ENCODE measurements at places on chromosomes 2 and 18.

- DNase-seq, result peak; percentile 5
Measured at GRCh38 chr2:237529452-237530402, 36.6 kb upstream of the PRLH start.

GRCh38 chr2:170766693-170767092 lies 3.5 kb upstream of the ERICH2 start:
- DNase-seq, result no peak

DNA sequence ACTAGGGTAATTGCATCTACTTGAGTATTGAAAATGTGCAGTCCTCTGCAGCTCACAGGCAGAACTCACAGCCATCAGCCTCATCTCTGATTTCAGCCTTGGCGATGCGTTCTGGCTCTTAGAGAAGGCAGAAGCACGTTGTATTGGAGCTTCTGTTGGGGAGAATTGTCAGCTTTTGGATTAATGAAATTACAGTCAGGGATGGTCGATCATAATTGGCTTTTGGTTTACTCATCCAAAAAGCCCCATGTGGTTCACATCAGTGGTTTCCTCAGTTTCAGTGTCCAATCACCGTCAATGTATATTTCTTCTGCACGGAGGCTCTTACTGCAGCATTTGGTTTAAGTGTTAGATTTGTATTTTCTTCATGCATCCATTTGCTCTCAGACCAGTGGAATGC lies 218.5 kb upstream of the SOX11 start:
- DNase-seq, result no peak

GRCh38 chr18:8283891-8284585 lies 325.2 kb upstream of the RAB12 start:
- no peak for DNase-seq

DNA sequence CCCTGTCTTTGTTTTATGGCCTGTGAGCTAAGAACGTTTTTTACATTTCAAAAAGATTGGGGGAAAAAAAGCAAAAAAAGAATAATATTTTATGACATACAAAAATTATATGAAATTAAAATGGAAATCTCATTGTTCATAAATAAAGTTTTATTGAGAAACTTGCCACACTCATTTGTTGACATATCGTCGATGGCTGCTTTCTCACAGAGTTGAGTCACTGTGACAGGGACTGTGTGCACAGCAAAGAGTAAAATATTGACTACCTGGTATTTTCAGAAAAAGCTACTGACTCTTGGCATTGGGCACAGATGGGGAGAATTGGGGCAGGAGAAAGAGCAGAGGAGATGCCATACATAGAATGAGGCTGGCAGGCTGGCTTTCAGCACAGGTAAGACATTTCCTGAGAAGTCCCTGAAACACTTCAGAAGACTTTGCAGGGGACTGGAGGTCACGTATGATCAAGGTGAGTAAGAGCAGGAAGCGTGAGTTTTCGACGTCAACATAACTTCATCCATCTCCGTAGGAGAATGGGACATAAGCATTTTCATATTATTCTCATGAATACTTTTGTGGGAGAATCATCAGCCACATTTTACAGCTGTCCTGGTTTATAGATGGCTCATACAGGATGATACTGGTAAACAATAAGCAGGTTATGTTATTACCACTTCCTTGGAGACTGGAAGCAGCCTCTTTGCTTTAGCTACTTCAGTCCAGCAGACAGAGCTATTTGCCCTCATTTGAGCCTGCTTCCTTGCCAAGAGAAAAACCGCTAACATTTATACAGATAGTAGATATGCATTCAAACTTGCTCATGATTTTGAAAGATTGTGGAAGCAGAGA lies 32.5 kb upstream of the PUM2 start:
- DNase-seq, result no peak

DNA sequence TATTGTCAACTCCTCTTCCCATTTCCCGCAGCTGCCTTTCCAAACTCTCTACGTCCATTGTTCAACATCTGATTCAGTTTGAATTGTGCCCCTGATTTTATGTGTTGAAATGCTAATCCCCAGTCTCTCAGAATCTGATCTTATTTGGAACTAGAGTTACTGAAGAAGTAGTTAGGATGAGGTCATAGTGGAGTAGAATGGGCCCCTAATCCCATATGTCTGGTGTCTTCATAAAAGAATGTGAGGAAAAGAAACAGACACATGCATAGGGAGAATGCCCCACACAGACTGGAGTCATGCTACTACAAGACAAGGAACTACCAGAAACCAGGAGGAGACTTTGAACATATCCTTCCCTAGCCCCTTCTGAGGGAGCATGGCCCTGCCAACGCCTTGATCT lies 99.2 kb downstream of the LRP1B start:
- DNase-seq, result no peak

GRCh38 chr2:62200291-62200841 lies 4.5 kb downstream of the B3GNT2 start:
- no peak for DNase-seq

DNA sequence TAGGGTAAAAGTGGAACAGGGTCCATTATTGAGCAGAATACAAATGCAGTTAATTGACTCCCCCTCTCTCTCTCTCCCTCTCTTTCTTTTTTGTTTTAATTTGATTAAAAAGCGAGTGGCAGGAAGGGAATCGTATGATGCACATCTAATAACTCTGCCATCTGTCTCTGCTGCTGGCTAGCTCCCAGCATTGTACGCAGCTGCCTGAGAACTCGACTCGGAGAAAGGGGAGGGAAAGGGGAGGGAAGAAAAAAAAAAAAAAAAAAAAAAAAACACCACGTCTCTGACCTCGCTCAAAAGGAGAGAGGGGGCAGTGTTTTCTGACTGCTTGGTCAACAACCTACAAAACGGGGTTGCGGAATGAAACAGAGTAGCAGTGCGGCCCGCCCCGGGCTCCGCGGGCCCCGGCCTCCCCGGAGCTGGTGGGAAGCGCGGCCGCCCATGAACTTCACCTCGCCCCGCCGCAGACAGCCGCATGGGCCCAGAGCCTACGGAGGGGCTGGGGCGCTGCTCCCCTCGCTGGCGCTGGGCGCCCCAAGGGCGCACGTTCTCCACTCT lies 265.7 kb downstream of the TCF4 start:
- DNase-seq, result peak; percentile 99

DNA sequence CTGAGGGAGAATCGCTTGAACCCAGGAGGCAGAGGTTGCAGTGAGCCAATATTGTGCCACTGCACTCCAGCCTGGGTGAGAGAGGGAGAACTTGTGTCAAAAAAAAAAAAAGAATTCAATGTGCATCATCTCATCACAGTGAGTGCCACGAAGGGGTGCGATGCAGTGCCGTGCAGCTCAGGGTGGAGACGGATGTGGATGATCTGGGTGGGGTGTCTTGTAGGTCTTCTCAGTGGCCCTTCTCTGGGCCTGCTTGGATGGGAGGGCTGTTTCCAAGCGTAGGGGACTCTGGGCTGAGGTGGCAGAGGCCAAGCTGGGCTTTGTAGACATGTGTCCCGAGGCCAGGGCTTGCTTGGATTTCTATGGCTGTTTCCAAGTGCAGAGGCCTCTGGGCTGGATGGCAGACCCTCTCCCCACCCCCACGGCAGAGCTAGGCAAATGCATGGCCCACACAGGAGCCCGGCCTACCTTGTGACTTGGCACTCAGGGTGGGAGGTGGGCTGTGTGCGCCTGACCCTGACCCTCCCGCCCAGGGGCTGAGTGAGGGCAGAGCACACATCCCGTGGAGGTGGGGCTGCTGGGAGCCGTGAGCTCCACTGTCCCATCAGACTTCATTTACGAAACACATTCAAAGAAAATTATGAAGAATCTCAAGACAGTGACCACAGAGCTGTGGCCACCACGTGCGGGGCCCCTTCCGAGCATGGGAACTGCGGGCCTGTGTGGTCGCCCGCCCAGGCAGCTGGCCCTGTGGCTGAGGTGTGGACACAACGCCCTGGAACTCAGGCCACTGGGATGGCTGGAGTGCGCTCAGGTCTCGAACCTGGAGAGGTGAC lies 76.4 kb downstream of the ASB1 start:
- no peak for DNase-seq

GRCh38 chr2:106596844-106597243 lies 109.7 kb downstream of the CD8B2 start:
- no peak for DNase-seq

GRCh38 chr2:235534678-235535422 lies 41.0 kb downstream of the AGAP1 start:
- DNase-seq, result no peak

DNA sequence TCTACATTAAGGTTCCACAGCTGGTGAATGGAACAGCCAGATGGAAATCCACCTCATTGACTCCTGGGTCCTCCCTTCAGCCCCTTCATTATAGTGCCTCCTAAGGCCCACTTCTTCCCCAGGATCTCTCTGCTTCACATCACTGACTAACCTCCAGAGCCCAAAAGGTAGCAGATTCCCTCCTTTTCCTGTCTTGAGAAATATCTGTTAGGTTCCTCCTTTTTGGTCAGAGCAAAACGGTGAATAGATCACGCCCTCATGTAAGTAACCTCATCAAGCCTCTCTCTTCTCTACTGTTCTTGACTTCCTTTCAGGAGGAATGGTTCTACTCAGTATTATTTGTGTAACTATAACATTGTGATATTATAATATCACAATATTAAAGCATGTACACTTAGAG lies 155.0 kb upstream of the SRD5A2 start:
- no peak for DNase-seq

DNA sequence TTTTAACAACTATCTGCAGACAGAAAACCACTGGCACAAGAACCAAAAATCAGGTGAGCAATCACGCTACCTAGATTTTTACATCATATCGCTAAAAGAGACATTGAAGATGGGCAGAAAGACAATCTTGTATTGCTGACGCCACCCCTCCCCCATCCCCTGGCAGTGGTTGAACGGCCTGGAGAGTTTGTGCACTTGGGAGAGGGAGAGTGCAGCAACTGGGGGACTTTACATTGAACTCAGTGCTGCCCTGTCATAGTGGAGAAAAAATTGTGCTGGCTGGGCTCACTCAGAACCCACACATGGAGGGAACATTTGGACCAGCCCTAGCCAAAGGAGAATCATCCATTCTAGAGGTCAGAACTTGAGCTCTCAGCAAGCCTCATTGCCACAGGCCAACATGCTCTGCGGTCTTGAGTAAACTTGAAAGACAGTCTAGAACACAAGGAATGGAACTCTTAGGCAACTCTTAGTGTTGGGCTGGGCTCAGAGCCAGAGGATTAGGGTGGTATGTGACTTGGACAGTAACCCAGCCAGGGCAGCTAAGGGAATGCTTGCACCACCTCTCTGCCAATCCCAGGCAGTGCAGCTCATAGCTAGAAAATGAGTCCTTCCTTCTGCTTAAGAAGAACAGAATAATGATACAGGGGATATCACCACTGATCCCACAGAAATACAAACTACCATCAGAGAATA lies 220.0 kb upstream of the CYP26B1 start:
- DNase-seq, result no peak

GRCh38 chr18:77821892-77822291 lies 572.2 kb downstream of the GALR1 start:
- DNase-seq, result no peak

- DNase-seq, result no peak
Measured at GRCh38 chr18:45525301-45525700, 90.0 kb upstream of the SLC14A2 start.

GRCh38 chr2:59959944-59960343 lies 593.5 kb downstream of the BCL11A start:
- DNase-seq, result no peak

DNA sequence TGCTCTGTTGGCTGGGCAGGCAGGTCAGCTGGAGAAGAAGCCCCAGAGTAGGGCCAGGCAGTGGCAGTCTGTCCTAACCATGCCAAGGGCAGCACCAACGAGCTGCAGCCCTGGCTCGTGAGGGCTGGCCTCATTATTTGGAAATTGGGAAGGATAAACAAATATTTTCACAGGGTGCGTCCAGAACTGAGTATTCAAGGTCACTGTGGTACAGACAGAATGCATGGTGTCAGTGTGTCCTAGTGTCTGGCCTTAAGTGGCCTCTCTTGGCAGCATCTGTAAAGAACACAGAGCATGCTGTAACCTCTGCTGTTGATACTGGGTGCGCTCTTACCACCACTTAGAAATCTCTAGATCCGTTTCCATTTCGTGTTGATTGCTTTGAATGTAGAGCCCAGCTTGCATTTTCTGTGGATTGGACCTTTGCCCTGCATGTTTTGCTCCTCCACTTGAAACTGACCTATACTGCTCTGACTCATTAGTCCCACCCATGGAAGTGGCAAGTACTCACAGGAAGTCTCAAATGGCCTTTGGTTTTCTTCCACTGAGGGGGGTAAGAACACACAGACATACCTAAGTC lies 88.2 kb downstream of the GREB1L start:
- no peak for DNase-seq

DNA sequence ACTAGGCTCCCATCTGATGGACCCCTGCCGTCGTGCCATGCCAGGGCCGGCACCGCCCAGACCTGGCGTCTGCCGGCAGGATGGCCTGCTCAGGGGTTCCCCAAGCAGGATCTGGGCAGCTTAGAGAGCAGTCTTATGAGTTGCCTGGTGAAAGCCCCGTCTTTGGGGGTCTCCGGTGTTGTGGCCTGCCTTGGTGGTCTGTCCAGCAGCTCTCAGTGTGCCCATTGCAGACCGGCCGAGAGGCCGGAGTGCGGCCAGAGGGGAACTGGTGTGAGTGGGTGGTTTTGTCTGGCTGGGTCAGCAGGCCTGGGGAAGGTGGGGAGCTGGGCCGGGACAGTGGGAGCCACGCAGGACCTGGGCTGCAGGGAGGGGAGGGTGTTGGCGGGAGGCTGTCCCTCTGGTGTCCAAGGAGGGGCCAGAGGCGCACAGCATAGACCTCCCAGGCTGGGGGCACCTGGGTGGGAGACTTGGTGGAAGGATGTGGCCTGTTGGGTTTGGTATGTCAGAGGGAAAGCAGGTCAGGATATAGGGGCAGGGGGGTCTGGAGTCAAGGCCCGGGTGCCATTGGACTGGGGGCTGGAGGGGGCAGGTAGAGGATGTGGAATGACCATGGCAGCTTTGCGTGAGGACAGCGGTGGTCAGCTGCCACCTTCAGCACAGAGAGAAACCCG lies 16.5 kb downstream of the GPC1 start:
- no peak for DNase-seq

GRCh38 chr2:109201465-109202327 lies 72.7 kb downstream of the SH3RF3 start:
- DNase-seq, result no peak

- DNase-seq, result no peak
Measured at GRCh38 chr2:316381-316780, 28.5 kb upstream of the ALKAL2 start.

- DNase-seq, result no peak
Measured at GRCh38 chr2:120825370-120826259, 89.9 kb downstream of the GLI2 start.

DNA sequence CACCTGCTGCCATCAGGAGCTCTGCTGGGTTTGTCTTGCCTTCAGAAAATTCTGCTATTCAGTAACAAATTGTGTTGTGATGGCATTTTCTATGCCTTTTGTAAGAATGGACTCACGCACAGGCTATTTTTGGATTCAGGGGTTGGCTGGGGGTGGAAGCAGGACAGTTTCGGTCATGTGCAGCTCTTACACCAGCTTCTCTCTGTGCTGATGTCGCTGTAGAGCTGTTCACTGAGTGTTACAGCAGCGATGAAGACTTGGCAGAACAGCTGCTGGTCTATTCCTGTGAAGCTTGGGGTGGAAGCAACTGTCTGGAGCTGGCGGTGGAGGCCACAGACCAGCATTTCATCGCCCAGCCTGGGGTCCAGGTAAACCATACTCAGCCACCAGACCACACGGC lies 49.2 kb downstream of the TRPM8 start:
- DNase-seq, result no peak

GRCh38 chr2:151526572-151527090 lies 116.9 kb downstream of the RIF1 start:
- DNase-seq, result no peak

Measured in NCI-H1417 (cell line).